CD4-positive, alpha-beta T cell treated with Interleukin-6 at 100 ng/mL for 8 hours (primary cell): ENCODE measurements at places on chromosomes 3 and 15.

DNA sequence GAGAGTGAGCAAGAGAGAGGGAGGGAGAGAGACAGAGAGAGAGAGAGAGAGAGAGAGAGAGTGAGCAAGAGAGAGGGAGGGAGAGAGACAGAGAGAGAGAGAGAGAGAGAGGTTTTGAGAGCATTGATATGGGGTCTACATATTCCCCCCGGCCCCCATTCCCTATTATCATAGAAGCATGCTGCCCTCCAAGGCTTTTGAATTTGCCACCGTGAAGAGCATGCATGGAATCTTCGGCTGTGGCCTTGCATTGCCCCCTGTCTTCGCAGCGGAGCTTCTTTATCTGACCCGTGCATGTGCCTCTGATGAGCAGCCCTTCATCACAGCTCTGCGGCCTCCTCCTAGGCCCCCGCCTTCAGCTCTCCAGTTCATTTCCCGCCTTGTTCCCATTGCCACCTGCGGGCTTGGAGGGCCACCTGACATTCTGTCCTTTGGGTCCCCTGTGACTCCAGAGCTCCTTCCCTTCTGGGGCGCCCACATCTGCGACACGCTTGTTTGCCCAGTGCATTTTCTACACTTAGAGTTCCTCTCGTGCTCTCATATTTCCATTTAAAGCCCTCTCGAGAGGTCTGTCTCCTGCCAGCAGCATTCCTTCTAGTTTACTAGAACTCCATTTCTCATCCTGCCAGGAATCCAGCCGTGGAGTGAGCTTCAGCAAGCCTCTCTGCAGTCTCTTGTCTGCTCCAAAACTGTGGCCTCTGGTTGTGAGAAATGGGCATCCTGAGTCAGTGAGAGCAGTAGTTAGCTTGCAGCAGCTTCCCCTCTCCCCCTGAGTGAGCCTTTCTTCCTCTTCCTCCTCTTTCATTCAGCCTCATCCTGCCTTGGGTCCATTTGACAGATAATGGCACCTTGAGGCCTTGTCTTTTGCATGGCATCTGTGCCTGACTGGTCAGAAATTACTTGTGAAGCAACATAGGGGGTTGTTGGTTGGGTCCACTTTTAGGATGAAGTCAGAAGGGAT lies 25.3 kb downstream of the LPP start:
- no peak for DNase-seq

- no peak for DNase-seq
These were observed 46.8 kb upstream of the MELTF start for GRCh38 chr3:197076415-197076814.

DNA sequence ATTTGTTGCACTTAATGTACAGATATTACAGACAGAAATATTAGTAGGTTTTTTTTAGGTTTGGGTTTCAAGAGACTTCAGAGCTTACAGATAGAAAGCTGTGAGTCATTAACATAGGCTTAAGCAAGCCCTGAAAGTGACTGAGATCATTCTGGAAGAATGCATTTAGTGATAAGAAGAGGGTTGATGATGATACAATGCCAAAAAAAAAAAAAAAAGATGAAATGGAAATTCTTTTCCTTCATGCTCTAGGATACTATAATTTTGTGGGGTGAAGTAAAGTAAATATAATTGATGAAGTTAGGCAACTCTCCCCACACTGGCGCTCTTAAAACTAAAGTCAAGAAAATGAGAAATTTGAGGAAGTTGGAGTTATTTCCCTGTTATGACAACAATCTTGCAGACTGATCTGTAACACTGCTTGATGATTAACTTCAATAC lies 169.4 kb upstream of the ZNF385D start:
- no peak for DNase-seq

- DNase-seq: peak; percentile 4
These were observed 14.9 kb downstream of the LIPH start for GRCh38 chr3:185537369-185537970.

- DNase-seq: no peak
These were observed 3.5 kb downstream of the NAALADL2 start for GRCh38 chr3:174862666-174863065.

DNA sequence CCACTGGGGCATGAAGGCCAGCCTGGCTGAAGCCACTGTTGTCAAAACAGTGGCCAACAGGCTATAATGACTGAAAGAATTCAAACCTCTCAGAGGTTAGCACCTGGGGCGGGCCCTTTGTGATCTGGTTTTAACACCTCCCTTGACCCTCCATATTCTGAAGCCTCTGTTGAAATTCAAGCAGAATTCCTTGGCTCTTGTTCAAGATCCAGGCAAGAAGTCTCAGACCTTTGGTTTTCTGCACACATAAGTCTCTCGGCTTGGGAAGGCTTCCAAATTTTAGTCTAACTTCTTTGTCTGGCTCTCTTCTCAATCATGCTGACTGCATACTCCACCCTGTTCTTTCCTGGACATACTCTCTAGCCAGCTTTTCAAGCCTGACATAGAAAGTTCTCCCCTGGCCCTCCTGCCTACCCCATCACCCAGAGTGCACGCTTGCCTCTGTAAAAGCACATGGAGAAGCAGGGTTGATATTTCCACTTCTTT lies 144.5 kb downstream of the PDZRN3 start:
- DNase-seq: no peak

GRCh38 chr3:46200790-46201189 lies 7.3 kb downstream of the CCR1 start:
- DNase-seq: no peak

DNA sequence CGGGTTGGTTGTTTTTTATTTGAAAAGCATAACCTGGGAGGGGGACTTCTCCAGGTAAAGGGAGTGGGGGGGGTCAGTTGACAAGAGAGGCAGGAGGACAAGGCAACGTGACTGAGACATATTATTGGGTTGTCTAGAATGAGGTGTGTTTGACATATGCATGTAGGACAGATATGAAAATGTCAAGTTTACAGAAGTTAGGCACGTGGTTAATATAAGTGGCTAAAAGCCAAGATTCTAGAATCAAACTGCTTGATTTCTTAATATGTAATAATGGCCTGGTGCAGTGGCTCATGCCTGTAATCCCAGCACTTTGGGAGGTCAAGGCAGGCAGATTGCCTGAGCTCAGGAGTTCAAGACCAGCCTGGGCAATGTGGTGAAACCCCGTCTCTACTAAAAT lies 212.8 kb downstream of the SQOR start:
- no peak for DNase-seq

DNA sequence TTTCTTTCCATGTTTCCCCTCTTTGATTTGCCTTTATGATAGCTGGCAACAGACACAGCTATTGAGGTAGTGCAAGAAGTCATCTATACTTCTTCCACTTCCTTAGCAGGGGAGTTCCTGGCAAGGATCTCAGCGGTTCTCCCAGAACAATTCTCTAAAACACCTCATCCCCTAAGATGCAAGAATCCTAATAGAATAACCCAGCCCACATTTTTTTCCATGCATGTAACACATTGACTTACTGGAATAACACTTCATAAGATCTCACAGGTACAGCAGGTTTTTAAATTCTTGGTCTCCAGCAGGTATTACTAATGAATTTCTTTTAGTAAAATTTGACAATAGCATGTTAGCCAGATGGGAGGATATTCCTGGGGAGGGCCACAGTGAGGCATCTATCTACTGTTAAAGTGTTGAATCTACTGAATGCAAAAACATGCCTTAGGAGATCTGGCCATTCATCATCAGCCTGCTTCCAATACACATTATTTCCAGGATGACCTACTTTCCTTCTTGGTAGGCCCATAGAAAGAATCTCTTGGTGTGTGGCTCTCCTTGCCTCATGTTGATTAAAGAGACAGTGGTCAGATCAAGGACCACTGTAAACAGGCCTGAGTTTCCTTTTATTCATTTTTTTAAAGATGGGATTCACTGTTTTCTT lies 78.5 kb downstream of the RAD18 start:
- no peak for DNase-seq

DNA sequence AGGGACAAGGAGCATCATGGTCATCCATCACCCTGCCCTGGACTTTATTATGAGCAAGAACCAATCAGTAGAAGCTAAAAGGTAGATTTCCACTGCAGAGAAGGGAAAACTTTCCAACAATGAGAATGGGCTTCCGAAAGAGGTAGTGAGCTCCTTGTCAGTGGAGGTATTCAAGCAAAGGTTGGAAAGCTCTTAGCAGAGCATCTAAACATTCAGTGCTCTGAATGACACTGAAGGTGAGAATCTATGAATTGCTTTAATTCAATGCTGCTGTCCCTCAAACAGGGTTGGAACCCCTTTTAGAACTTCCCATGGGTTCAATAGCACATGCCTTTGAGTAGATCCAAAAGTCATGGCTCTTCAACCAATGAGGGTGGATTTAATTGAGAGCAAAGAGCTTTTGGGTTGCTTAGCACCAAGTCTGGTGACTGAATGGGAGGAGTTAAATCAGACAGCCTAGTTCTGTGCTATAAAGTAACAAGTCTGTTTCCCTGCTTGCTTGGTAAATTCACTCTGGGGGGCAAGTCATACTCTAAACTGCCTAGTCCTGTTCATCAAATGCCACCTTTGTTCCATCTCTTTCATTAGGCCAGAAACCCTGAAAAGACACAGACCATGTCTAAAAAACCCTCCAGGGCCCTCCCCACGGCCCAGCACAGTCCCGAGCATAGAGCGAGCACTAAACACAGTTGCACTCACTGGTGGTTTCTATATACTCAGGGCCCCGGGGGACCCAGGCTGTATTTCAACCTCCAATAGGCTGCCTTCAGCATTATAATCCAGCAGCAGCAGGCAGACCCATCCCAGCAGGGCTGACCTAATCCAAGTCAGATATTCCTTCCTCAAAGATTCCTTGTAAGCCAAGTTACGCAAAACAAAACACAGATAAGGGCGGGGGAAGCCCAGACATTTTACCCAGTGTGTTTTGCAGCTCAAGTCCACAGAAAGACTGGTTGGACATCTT lies 161.2 kb downstream of the MEGF11 start:
- no peak for DNase-seq

DNA sequence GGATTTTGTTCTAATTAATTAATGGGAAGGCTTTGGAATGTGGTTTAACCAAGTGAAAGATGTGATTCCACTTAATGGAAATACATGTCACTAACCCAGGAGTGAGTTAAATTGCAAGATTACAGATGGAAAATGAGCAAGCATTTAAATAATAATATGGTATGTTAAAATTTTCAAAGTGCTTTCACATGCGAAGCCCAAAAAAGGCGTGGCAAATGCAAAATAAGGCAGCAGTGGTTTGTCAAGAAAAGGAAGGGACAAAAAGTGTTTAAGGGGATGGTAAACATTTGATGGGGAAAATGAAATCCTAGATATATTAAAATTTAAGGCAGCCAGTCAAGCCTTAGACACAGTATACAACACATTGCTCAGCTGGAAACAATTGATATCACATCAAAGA lies 2.9 kb downstream of the TICRR start:
- no peak for DNase-seq

DNA sequence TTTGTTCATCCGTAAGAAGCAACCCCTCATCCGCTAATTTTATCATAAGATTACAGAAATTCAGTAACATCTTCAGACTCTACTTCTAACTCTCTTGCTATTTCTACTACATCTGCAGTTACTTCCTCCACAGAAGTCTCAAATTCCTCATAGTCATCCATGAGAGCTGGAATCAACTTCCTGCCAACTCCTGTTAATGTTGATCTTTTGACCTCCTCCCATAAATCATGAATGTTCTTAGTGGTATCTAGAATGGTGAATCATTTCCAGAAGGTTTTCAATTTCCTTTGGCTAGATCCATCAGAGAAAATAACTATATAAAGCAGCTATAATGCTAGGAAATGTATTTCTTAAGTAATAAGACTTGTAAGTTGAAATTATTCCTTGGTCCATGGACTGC lies 115.1 kb downstream of the TAFA4 start:
- no peak for DNase-seq

GRCh38 chr3:168248383-168249204 lies 152.9 kb upstream of the GOLIM4 start:
- no peak for DNase-seq

- peak; percentile 6 for DNase-seq
These were observed 666 bp downstream of the MAPKBP1 start for GRCh38 chr15:41774882-41775417.

DNA sequence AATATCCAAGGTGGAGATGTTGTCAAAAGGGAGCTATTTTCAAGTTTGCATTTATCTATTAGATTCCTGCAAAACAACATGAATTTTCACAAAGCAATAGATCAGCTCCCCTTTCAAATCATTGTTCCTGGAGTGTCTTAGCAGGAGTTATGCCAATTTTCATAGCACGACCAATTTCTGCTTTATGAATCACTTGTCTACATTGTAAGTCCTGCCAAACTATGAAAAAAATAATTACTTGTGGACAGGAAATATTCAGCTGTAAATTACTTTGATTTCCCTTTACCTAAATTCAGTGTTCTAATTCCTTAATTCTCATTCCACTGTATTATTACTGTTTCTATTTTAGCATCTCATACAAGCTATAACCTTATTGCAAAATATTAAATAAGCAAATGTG lies 1289.6 kb downstream of the NSUN3 start:
- DNase-seq: no peak

GRCh38 chr3:198021320-198021719 lies 61.3 kb downstream of the LMLN start:
- no peak for DNase-seq

- DNase-seq: no peak
These were observed 2.6 kb upstream of the WDR6 start for GRCh38 chr3:49004352-49005302.

DNA sequence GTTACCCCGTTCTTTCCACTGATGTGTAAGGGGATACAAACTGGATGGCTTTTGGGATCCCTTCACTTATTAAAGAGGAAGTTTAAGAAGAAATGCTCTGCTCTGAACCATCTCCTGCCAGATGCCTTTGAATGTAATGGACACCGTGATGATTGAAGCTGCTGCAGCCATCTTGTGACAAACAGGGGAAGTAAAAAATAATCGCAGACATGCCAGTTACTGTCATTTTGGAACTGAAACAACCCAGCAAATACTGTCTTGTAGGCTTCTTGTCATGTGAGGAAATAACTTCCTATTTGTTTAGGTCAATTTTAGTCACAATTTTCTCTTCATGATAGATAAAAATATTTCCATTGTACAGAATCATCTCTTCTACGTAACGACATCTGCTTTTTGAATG lies 224.0 kb downstream of the CHL1 start:
- DNase-seq: no peak

GRCh38 chr15:31412824-31413223 lies 86.2 kb downstream of the KLF13 start:
- no peak for DNase-seq

DNA sequence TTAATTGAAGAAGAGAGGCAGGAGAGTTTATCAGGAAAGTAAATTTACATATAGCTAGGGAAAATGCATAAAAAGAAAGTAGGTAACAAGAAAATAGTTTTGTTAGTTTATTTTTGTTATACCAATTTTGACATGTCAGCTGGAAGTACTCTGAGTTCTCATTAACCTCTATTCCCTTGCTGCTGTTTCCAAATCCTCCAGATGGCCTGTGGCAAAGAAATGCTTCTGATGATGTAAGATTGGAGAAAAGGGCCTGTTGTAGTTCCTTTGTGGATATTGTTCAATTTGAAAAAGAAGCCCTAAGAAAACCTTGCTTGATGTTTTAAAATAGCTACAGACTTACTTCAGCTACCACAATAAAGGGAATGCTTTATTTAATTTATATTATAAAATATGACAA lies 192.9 kb upstream of the SLITRK3 start:
- no peak for DNase-seq

GRCh38 chr15:85828874-85829273 lies 34.1 kb upstream of the KLHL25 start:
- no peak for DNase-seq

- no peak for DNase-seq
These were observed 186.1 kb downstream of the FMN1 start for GRCh38 chr15:33008284-33008995.
